ENCODE measurements at places on chromosomes 4 and X.

DNA sequence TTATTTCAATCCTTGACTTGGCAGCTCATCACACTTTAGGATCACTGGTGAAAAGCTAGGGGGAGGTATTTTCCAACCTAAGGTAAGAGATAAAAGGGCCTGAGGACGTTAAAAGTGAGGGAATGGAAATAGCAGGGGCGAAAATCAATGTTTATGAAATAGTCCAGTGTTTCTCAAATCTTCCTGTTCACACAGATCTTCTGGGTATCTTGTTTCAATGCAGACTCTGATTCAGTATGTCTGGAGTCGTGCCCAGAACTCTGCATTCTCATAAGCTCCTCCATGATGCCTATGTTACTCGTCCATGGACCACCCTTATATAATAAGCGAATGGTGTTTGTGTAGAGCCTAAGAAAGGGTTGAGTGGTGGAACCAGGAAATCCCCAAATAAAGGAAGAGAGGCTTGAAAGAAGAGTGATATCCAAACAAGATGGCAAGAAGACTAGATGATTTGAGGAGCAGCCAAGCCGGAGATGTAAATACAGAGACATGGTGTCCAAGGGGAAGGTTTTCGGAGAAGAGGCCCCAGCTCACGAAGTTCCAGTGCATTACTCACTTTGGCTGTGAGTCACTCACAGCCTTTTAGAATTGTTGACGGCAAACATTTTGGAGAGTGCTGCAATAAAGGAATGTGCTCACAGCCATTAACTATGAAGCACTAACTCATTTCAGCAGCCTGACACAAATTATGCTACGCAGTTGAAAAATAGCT, 215.6 kb upstream of the PPARGC1A start:
- no peak for DNase-seq

- no peak for DNase-seq
Observed at GRCh38 chr4:127782025-127782274, 172 bp upstream of the HSPA4L start.

GRCh38 chr4:161314371-161314770, 849.4 kb downstream of the FSTL5 start:
- DNase-seq = peak; percentile 16

DNA sequence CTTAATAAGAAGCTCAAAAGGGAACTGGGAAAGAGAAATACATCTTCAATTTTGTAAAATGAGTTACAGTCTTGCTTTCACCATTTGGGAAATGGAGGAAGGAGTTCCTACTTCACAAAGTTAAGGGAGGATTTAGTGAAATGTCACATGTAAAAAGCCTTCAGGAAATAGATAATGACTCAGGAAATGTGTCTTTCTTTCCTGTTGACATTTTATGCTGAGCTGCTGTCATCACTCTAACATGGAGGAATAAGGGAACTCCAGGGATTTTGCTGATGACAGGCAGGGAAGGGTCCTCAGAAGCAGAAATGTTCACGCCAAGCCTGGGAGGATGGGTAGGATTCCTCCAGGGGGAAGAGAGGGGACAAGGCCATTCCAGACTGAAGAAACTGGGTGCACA, 251.1 kb downstream of the USP46 start:
- DNase-seq = no peak

All from AML-193 (cell line).